Naive thymus-derived CD4-positive, alpha-beta T cell (primary cell): ENCODE measurements at places on chromosomes 16 and 17.

DNA sequence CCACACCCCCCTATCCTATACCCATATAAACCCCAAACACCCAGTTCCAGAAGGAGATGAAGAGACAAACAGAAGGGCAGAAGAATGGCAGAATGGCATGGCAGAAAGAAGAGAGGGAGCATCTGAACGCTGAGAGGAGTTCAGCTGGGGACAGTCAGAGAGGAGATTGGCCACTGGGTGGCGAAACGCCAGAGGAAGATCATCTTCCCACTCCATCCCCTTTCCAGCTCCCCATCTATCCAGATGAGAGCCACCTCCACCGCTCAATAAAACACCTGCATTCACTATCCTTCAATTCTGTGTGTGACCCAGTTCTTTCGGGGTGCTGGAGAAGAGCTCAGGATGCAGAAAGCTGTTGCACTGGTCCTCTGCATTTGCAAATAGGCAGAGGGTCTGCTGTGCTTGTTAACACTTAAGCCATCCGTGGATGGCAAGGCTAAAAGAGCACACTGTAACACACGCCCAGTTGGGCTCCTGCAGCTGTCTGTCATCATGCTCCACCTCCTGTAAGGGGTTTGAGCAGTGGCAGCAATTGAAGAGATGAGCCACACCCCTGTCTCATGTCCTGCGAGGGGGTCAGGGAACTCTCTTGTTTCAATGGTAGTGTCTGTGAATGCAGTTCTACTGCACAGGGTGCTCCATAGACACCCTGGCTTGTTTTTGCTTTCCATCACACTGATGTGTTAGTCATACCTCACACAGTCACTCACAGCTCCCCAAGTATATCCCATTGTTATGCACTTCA lies 1034.8 kb upstream of the RBFOX1 start:
- no peak for DNase-seq
- H3K27me3 ChIP-seq = no peaks in the 10 kb centered on the region
- H3K36me3 ChIP-seq = no peaks in the 10 kb centered on the region
- H3K4me1 ChIP-seq = no peaks in the 10 kb centered on the region

GRCh38 chr16:3610698-3611145 lies 684 bp downstream of the SLX4 start:
- no peak for DNase-seq
- peaks cover 21% of the 10 kb centered on the region for H3K4me1 ChIP-seq
- H3K4me3 ChIP-seq = peak overlapping the region; percentile 99
- no peaks in the 10 kb centered on the region for H3K36me3 ChIP-seq
- H3K27ac ChIP-seq = peak overlapping the region; percentile 90
- H3K27me3 ChIP-seq = no peaks in the 10 kb centered on the region

DNA sequence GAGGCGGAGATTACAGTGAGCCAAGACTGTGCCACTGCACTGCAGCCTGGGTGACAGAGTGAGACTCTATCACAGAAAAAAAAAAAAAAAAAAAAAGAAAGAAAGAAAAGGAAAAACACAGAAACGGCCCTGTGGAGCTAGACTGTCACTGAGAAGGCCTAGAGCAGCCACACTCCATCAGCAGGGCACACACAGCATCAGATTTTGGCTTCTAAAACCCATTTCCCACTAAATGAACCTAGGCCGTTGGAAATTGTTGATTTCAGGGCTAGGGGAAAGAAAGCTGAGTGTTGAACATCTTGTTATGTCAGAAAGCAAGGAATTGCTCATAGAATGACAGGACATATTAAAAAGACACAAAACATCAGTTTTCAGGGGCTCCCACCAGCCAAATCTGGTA lies 48.9 kb downstream of the ZCCHC14 start:
- no peaks in the 10 kb centered on the region for H3K27me3 ChIP-seq
- no peak for DNase-seq
- no peak overlapping the region for H3K4me3 ChIP-seq
- no peak overlapping the region for H3K27ac ChIP-seq
- H3K4me1 ChIP-seq = no peaks in the 10 kb centered on the region

GRCh38 chr17:21194703-21195102 lies 19.3 kb downstream of the TMEM11 start:
- H3K4me1 ChIP-seq = no peaks in the 10 kb centered on the region
- no peak overlapping the region for H3K27ac ChIP-seq
- H3K36me3 ChIP-seq = peaks cover 40% of the 10 kb centered on the region
- DNase-seq = no peak
- no peak overlapping the region for H3K4me3 ChIP-seq

DNA sequence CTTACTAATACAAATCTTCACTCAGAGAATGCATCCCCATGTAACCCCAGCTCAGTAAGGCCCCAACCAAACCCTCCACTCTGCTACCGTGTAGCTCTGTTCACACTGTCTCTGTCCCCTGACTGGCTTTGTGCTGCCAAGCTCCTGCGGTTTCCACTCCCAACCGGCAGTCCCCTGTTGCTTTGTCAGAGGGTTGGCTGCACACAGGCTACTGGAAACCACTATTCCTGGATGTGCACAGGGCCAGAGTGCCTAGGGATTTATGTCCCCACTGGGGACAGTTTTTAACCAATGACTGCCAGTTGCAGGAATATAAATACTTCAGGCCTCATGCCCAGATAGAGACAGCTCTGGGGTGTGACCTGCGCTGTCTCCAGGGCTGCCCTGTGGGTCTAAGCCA lies 157.1 kb upstream of the C16orf82 start:
- no peaks in the 10 kb centered on the region for H3K27me3 ChIP-seq
- H3K27ac ChIP-seq = no peak overlapping the region
- H3K4me3 ChIP-seq = no peak overlapping the region
- no peak for DNase-seq
- H3K36me3 ChIP-seq = no peaks in the 10 kb centered on the region

DNA sequence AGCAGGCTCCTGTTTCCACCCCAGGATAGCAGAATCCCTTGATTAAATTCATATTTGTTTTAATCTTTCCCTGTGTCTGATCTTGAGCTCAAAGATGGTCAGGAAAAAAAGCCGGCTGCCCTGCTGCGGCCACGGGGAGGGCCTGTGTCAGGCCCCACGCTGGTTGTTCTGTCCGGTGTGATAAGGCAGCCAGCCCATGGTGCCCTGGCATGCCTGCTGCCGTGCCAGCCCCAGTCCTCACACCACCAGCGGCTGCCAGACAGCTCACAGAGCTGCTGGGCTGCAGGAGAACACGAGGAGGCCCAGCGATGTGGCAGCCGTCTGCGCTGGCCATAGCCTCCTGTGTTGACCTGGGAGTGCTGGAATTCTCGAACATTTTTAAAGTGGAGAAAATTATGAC lies 34.7 kb upstream of the BRD7 start:
- H3K4me3 ChIP-seq = no peak overlapping the region
- no peaks in the 10 kb centered on the region for H3K27me3 ChIP-seq
- no peak overlapping the region for H3K27ac ChIP-seq
- H3K4me1 ChIP-seq = no peaks in the 10 kb centered on the region
- no peaks in the 10 kb centered on the region for H3K36me3 ChIP-seq
- DNase-seq = no peak

DNA sequence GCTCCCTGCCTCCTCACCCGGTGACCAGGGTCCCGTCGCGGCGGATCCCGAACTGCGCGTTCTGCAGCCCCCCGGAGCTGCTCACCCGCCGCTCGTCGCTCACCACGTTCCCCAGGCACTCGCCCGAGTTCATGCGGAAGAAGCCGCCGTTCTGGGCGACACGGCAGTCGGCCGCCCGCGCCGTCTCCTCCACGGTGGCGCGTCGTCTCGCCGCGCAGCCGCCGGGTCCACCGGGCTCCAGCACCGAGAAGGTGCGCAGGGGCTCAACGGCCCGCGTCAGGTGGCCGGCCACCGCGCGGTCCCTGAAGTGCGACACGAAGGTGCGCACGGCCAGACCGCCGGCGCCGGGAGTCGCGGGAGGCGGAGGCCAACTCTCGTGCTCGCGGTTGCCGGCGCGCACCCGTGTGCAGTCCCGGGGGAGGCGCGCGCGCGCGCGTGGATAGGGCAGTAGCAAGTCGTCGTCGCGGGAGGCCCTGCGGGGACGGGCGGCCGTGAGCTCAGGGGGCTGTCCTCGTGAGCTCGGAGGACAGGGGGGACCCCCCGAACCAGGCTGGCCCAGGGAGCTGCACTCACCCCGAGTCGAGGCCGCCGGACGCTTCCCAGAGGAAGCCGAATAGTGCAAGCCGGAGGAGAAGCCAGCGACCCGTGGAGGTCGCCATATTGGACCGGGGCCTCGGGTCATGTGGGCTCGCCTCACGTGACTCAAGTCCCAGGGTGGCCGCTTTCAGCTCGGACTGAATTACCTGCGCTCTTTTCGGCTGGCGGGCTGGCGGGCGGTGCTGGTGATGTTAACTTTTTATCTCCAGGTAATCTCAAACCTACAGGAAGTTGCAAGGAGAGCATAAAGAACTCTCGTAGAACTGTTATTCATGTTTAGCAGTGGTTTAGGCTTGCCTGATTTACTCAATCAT lies at the start of gene NAGPA:
Gene NAGPA, minus strand, starts transcription at position 680 of the 911 bp plus-strand sequence. Its CDS starts 21 bp downstream, at position 659.
- peak; percentile 87 for DNase-seq
- peaks cover 18% of the 10 kb centered on the region for H3K4me1 ChIP-seq
- H3K27ac ChIP-seq = peak within 1 kb of the TSS; percentile 70
- H3K4me3 ChIP-seq = peak within 1 kb of the TSS; percentile 80
- H3K27me3 ChIP-seq = no peaks in the 10 kb centered on the region
- no peaks in the 10 kb centered on the region for H3K36me3 ChIP-seq

DNA sequence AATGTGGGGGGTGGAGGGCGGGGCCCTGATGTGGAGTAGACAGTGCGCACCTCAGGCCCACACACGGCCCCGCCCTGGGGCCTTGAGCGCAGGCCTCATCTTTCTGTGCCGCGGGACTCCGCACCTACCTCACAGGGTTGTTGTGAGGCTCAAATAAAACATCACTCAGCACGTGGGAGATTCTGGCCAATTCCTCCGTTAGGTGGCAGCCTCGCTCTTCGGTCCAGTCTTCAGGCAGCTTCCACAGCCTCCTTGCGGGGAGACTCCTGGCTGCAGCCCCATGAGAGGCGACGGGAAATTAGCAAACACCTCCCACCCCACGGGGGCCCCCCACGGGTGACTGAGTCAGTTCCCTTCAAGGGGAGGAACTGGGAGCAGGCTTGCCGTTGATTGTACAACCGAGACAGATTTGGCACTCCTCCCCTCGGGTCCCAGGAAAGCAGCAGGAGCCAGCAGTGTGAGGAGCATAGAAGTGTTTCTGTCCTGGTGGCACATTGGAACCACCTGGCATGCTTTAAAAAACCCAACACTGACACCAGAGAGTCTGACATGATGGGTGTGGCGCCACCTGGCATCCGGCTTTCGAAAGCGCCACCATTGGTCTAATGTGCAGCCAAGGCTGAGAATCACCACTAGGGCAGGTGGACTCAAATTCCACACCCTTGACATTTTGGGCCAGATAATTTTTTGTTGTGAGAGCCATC lies 7.6 kb downstream of the MRM1 start:
- no peak overlapping the region for H3K27ac ChIP-seq
- no peaks in the 10 kb centered on the region for H3K36me3 ChIP-seq
- no peaks in the 10 kb centered on the region for H3K27me3 ChIP-seq
- no peak overlapping the region for H3K4me3 ChIP-seq
- H3K4me1 ChIP-seq = peaks cover 5% of the 10 kb centered on the region
- DNase-seq = no peak

- no peak overlapping the region for H3K27ac ChIP-seq
- H3K27me3 ChIP-seq = no peaks in the 10 kb centered on the region
- no peaks in the 10 kb centered on the region for H3K4me1 ChIP-seq
- DNase-seq = no peak
- H3K4me3 ChIP-seq = no peak overlapping the region
Measured at GRCh38 chr16:2507052-2507659, 6.6 kb upstream of the ATP6V0C start.

- H3K4me1 ChIP-seq = no peaks in the 10 kb centered on the region
- H3K36me3 ChIP-seq = no peaks in the 10 kb centered on the region
- no peak overlapping the region for H3K27ac ChIP-seq
Measured at GRCh38 chr16:69829338-69829737, 67.2 kb downstream of the WWP2 start.

DNA sequence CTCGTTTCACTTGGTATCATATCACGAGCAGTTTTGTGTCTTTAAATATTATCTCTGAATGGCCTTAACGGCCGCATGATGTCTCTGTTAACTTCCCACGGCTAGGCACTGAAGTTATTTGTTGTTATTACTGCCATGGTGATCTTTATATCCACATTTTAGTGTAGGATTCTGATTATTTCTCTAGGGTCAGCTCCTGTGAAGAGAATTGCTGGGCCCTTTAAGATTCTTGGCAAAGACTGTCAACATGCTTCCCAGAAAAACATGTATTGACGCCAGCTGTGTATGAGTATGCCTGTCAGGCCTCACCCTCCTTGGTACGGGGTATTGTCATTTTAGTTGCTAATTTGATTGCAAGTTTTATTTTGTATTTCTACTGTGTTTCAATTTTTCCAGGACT lies 263.5 kb downstream of the SNX29 start:
- no peak overlapping the region for H3K4me3 ChIP-seq
- no peaks in the 10 kb centered on the region for H3K36me3 ChIP-seq

- H3K4me3 ChIP-seq = no peak overlapping the region
- no peak for DNase-seq
Measured at GRCh38 chr16:56352351-56353053, 72.8 kb downstream of the AMFR start.

GRCh38 chr16:11418506-11418905 lies 73.2 kb downstream of the RMI2 start:
- no peak overlapping the region for H3K4me3 ChIP-seq
- H3K27me3 ChIP-seq = no peaks in the 10 kb centered on the region
- DNase-seq = no peak
- no peaks in the 10 kb centered on the region for H3K36me3 ChIP-seq
- no peaks in the 10 kb centered on the region for H3K4me1 ChIP-seq
- H3K27ac ChIP-seq = no peak overlapping the region

DNA sequence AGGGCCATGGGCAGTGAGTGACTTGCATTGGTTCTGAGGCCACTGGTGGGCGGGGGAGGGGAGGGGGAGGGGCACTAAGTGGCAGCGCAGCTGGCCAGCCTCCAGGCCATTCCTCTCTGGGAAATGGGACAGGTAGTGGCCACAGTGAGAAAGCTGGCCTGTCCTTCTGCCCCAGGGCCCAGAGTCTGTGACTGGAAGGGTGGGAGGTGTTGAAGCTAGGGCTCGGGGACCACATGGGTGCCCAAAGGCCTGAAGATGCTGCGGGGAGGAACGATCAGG lies 375 bp upstream of the ALOX12B start:
- H3K4me1 ChIP-seq = no peaks in the 10 kb centered on the region
- H3K4me3 ChIP-seq = no peak overlapping the region
- H3K27me3 ChIP-seq = peaks cover 5% of the 10 kb centered on the region
- no peak for DNase-seq

GRCh38 chr17:27085517-27085916 lies 208.4 kb upstream of the WSB1 start:
- no peak overlapping the region for H3K4me3 ChIP-seq
- no peaks in the 10 kb centered on the region for H3K36me3 ChIP-seq
- H3K4me1 ChIP-seq = no peaks in the 10 kb centered on the region
- DNase-seq = no peak

GRCh38 chr16:75420987-75421819 lies 12.1 kb downstream of the CFDP1 start:
- H3K27me3 ChIP-seq = no peaks in the 10 kb centered on the region
- no peaks in the 10 kb centered on the region for H3K36me3 ChIP-seq
- peak overlapping the region; percentile 35 for H3K27ac ChIP-seq
- H3K4me1 ChIP-seq = peaks cover 8% of the 10 kb centered on the region
- no peak overlapping the region for H3K4me3 ChIP-seq
